ENCODE measurements at places on chromosomes 12 and 14. TPM values are rescaled to one million over a fixed set of nuclear protein-coding genes. Genes with fewer than 3 reads are reported as not detected.

DNA sequence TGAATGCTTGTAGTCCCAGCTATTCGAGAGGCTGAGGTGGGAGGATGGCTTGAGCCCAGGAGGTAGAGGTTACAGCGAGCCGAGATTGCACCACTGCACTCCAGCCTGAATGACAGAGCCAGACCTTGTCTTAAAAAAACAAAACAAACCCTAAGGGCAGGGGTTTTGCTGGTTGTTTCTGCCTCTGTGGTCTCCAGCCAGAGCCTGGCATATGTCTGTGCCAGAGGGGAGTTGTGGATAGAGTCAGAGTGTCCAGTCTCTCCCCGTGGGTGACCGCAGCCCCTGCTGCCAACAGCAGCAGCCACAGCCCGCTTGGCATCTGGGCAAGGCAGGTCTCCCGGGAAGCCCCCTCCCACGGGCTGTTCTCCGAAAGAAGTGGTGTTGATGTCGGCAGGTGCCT is 37.6 kb downstream of the MVK start:
- DNase-seq = no peak

GRCh38 chr12:80187660-80188090 is 88.3 kb downstream of the OTOGL start:
- DNase-seq = peak; percentile 37

GRCh38 chr14:36591482-36591881 is 9.1 kb upstream of the NKX2-8 start:
- no peak for DNase-seq

DNA sequence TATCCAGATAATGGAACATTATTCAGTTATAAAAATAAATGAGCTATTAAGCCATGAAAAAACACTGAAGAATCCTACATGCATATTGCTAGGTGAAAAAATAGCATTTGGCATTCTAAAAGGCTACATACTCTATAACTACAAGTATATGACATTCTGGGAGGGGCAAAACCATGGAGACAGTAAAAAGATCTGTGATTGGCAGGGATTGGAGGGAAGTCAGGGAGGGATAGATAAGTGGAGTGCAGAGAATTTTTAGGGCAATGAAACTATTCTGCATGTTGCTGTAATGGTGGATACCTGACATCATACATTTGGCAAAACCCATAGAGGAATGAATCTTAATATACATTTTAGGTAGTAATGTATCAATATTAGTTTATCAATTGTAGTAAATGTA is 63.1 kb upstream of the SLC38A2 start:
- DNase-seq = no peak

GRCh38 chr12:4005851-4006430 is 132.7 kb upstream of the PARP11 start:
- no peak for DNase-seq

GRCh38 chr12:121064116-121064515 is 25.1 kb upstream of the OASL start:
- no peak for DNase-seq

DNA sequence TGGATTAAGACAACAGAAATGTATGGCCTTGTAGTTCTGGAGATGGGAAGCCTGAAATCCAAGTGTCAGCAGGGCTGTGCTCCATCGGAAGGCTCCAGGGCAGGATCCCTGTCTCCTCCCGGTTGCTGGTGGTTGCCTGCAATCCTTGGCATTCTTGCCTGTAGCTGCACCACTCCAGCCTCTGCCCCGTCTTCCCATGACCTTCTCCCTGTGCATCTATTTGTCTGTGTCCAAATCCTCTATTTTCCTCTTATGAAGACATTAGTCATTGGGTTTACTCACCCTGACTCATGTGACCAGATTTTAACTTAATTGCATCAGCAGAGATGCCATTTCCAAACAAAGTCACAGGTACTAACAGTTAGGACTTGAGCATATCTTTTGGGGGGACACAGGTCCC is 15.1 kb downstream of the TUNAR start:
- DNase-seq = no peak

DNA sequence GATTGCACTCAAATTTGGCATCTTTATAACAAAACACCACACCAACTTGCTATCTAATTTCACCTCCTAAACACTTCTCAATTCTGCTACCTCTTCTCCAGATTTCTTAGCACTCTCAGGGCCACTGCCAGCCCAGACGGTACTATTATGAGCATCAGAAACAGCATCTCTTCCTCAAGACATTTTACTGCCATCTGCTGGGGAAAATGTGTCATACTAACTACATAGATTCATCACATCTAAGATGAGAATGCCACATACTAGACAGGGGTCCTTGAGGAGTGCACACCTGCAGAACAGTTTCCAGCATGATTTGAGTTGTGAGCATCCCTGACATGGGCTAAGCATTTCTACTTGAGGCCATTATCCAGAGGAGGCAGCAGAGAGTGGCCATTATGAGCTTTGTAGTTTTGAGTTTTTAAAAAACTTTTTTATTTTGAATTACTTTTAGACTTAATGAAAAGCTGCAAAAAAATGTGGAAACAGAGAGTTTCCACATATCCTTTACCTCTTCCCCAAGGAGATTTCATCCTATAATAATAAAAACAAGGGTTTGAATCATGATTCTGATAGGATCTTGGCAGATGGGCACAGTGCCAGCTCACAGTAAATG is 15.1 kb upstream of the GRIP1 start:
- peak; percentile 52 for DNase-seq

GRCh38 chr12:3150931-3151835 is 74.0 kb downstream of the TSPAN9 start:
- DNase-seq = peak; percentile 87

DNA sequence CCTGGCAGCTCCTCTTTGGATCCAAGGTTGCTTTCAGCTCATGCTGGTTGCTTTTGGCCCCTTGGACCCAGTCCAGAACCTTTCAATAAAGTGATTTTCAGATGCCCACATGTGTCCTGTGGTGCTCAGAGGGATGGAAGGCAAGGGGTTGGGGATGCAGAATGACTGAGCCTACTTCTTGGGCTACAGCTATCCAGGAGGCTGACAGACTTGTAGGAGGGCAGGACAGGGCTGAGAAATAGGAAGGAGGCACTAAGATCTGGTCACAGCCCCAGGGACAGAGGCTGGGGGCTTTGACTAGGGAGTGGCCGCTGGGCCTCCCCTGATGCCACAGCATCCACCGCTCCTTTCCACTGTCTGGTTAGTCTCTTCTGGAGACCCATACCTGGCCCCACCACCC is 1.2 kb upstream of the HOXC11 start:
- no peak for DNase-seq

DNA sequence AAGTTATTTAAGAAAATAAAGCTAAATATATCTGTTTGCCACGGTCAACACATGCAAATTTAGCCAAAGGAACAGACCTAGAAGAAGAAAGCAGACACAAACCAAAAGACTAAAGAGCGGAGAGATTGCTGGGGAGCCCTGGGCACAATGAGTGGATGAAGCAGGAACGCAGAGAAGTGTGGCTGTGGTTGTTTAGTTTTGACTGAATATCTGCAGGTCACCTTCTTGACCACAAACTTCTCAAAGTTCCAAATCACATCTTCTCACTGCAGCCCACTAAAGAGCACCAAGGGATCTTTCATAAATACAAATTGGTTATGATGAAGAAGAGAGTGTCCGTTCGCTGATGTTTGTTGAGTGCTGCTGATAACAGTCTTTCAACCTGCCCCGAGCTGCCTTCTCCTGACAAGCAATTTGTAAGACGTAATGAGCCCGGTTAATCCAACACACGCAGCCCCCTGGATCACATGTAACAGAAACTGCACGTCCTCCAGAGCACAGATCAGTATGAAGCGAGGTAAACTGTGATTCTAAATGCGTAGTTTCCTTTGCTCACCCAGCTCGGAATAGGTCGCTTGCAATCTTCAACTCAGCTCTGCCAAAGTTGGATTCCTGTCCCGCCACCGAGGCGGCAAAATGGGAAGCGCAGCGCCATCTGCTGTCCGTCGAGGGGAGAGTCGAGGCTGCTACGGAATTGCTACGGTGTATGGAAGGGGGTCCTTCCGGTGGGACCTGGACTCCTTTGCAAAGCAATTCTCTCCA is 120.8 kb downstream of the GXYLT1 start:
- peak; percentile 72 for DNase-seq

GRCh38 chr12:76694369-76694768 is 69.5 kb upstream of the ZDHHC17 start:
- no peak for DNase-seq

GRCh38 chr14:72000907-72001306 is 68.7 kb downstream of the RGS6 start:
- no peak for DNase-seq

DNA sequence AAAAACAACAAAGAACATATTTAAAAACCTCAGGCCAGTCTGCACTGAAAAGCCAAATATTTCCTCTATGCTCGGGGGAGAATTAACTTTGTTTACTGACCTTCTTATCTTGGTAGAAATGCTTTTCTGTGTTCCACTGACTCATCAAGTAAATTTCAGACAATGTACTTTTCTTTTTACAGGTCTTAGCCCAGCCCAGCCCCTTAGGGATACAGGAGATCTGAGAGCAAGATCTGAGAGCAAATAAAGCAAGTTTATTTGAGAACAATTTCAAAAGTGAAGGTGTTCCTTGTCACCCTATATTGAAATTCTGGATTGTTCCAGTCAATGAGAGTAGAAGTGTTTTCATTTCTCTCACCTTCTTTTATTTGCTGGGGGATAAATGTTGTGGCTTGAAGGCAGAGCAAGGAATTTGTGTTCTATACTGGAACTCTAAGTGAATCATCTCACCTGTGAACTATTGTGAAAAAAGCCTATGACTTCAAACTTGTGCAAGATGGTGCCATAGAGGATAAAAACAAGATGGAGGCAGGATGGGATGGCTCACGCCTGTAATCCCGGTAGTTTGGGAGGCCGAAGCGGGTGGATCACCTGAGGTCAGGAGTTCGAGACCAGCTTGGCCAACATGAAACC is 7.9 kb upstream of the GPRC5A start:
- no peak for DNase-seq

- DNase-seq = no peak
Observed at GRCh38 chr12:128690641-128691040, 133.1 kb downstream of the SLC15A4 start.

NANOG gene
- total RNA-seq = not detected

MYO1H gene
- total RNA-seq = 2.4 TPM

L2HGDH gene
- 7.3 TPM for total RNA-seq
